OCI-LY7 (cell line): ENCODE measurements at places on chromosomes 5 and 9.

- no peak for DNase-seq
Observed at GRCh38 chr9:14107977-14108376, 206.0 kb downstream of the NFIB start.

- peak; percentile 55 for DNase-seq
Observed at GRCh38 chr9:6667633-6668280, 22.2 kb upstream of the GLDC start.

GRCh38 chr9:6969805-6970204 is 212.0 kb downstream of the KDM4C start:
- DNase-seq: no peak

GRCh38 chr5:157948738-157949410 is 89.9 kb upstream of the CLINT1 start:
- peak; percentile 93 for DNase-seq

DNA sequence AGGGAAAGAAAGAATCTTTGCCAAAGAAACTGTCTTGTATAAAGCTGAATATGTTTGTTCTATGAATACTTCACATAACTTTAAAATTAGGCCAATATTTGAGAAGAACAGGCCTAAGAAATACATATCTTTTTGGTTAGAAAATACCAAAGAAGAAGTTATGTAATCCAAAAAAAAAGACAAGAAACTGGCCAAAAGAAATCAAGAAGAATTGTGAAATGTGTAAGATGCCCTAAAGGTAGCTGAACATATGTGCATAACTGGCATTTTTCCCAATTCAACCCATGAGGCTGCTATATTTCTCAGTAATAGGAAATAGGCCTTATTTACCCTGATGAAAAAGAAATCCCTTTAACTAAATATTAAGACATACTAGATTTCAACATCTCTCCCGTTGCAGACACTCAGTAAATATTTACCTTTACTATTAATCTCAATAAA is 290.0 kb downstream of the CETN3 start:
- DNase-seq: no peak

- no peak for DNase-seq
Observed at GRCh38 chr9:88378317-88378716, 9.9 kb upstream of the SPIN1 start.

- DNase-seq: no peak
Observed at GRCh38 chr9:27090231-27090630, 18.8 kb upstream of the TEK start.

GRCh38 chr9:20591223-20591622 is 31.1 kb downstream of the MLLT3 start:
- DNase-seq: no peak

GRCh38 chr9:120465685-120466407 is 114.1 kb downstream of the CDK5RAP2 start:
- DNase-seq: no peak

DNA sequence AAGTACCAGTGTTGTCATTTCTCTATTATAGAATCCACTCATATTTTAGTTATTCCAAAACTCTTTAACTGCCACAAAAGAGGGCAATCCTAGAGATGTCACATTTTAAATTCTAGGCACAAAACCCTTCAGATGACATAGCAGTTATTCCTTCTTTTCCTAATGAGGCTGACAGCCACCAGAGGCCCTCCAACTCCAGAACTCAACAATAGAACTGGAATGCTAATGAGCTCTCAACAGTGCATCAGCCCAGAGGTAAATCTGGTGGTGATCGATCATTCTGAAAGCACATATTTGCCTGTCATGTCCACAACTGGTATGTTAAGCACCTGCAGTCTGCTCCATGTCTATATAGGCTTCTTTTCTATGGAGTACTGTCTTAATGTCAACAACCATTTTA is 40.2 kb upstream of the RAB3C start:
- no peak for DNase-seq

GRCh38 chr5:8788246-8788645 is 757.6 kb downstream of the SEMA5A start:
- no peak for DNase-seq

GRCh38 chr5:82765765-82766164 is 311.4 kb downstream of the TMEM167A start:
- DNase-seq: no peak

DNA sequence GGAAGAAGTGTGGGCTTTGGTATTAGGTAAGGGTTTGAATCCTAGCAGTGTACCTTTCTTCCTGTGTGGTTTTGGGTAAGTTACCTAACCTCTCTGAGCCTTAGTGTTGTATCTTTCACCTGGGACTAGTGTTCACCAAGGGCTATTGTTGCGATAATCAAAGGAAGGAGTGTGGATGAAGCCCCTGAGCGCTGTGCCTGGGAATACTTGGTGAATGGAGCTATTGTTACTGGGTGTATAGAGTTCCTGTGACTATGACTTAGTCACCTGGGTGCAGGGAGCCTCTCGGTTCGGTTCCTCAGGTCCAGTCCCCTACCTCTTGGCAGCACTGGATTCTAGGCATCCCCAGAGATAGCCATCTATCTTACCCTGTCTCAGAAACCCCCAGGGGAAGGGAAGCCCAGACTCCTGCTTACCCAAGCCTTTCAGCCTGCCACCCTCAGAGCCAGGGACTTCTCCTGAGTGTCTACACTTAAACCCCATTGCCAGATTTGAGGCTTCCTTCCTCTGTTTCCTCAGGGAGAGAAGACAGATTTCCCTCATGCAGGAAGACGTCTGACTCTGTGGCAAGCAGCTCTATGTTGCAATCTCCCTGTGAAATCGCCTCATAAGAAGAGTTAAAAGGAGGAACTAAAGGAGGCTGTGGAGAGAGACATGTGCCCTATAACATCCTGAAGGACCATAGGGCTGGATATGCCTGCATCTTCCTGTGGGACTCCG is 181.0 kb upstream of the PITX1 start:
- no peak for DNase-seq

DNA sequence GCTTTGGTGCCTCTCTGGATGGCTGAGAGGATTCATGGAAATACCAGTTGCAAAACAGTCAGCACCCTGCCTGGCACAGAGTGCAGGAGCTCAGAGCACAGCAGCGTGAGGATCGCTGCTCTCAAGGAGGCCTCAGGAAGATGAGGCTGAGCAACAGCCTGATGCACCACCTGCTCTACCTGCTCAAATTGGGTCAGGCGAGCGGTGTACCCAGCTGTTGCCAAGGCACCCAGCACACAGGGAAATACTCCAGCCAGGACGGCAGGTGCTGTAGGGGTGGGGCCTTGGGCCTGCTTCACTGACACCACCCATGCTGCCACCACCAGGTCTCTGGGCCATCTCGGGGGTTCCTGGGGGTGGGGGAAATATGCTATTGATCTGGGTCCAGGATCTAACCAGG is 4.3 kb downstream of the EEIG1 start:
- no peak for DNase-seq

GRCh38 chr5:179146277-179146676 is 86.1 kb downstream of the ZNF354C start:
- DNase-seq: no peak

DNA sequence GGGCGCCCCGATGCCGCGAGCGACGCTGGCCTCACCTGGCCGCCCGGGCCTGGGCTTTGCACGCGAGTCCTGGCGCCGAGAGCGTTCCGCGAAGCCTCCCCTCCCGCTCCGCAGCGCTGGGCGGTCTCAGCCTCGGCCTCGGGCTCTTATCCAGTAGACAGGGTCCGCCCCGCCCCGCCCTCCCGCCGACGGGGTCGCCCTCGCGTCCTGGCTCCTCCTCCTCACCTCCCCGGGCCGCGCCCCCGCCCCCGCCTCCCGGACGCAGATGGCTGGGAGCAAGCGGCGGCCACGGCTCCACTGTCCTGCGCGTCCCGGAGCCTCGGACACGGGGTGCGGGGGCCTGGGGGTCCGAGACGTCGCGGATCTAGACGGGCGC is at the start of gene SLC6A3:
TSS of gene SLC6A3 (minus strand) at position 128 of the 376 bp plus-strand sequence. CDS start 2,243 bp downstream, outside the sequence.
- no peak for DNase-seq

DNA sequence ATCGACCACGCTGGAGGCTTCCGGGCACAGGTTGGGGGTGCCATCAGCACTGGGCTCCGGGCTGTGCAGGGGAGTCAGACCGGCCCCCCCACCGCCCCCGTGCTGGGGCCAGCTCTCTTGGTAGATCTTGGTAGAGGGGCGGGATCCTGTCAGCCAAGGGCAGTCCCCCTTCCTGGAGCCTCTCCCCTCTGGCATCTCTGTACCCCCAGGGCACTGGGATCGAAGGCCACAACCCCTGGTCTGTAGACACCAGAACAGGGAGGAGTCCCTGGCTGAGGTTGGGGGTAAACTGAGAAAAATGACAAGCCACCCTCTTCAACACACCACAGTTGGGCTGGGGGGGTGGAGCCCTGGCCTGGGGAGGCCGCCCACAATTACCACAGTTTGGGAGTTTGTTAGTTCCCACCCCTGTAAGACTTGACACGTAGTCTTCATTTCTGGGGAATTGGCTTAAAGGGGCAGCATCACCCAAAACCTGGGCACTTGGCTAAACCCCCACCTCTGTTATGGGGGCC is 882 bp downstream of the CERCAM start:
- DNase-seq: no peak

DNA sequence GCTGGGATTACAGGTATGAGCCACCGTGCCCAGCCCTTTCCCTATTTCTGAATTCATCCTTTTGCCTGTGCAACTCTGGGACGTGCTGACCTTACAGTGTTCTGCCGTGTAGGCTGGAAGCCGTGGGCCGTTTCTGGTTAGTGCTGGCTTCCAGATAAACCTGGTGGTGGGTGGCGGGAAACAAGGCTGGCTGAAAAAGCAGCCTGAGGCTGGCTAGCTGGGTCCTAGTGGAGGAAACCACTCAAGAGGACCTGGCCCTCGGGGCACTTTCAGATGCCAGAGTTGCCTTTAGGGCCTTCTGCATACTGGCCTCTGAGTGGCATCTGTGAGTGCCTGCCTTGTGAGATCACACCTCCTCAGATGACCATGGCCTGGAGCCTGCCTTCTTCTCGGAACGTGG is 26.9 kb downstream of the GALNT12 start:
- no peak for DNase-seq

- no peak for DNase-seq
Observed at GRCh38 chr5:96033116-96033515, 71.5 kb upstream of the ELL2 start.

GRCh38 chr9:70134360-70134759 is 90.7 kb downstream of the MAMDC2 start:
- DNase-seq: no peak

- DNase-seq: peak; percentile 52
Observed at GRCh38 chr9:92294297-92294676, 790 bp upstream of the IARS1 start.

DNA sequence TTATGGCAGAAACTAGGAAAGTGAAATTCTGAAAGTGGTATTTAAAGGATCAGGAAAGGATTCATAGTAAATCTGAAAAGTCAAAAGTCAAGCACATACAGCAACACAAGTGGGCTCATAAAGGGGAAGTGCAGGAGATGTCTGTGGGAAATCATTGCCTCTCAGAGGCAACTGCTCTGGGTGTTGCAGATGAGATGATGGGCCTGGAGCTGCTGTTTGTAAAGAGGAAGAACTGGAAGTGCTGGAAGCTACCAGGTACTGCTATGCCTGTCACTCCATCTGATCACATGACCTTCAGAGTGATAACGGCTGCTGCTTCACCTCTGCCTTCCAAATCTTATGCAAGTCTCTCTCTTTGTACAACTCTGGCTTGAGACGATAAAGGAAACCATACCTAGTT is 55.9 kb downstream of the ADRB2 start:
- no peak for DNase-seq

GRCh38 chr9:99190597-99191283 is 31.0 kb downstream of the ALG2 start:
- no peak for DNase-seq

DNA sequence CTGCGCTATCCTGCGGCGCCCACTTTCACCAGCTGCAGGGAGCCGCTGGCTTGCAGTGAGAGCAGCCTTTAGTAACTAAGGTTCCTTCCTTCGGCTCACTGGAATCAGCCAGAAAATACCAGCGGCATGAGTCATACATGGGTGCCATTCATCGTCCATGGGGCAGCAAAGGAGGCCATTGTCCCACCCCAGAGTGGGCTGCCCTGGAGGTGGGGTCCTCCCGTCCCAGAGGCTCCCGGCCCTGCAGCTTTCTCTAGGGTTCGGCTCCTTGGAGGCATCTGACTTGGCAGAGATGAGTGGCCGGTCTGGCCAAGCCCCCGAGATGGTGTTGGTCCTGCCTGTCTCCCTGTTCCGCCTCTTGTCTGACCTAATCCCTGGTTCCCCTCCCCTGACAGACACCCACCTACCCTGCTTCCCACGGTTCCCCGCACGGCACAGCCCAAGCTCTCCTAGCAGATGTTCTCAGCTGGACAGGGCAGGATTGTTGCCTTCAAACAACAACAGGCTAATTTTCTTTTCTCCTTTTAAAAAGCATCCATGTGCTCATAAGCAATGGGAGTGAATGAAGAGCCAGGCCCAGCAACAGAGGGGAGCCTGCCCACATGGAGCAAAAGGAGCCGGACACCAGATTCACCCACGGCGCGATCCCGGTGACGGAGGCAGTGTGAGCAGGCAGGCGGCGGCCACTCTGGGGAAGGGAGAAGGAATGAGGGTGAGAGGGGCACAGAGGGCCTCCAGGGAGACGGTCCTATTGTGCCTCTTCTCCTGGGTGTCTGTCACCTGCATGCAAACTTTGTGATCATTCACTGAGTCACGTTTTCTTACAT is 97.0 kb upstream of the COL5A1 start:
- no peak for DNase-seq

- DNase-seq: no peak
Observed at GRCh38 chr5:78813906-78814530, 165.4 kb upstream of the LHFPL2 start.

DNA sequence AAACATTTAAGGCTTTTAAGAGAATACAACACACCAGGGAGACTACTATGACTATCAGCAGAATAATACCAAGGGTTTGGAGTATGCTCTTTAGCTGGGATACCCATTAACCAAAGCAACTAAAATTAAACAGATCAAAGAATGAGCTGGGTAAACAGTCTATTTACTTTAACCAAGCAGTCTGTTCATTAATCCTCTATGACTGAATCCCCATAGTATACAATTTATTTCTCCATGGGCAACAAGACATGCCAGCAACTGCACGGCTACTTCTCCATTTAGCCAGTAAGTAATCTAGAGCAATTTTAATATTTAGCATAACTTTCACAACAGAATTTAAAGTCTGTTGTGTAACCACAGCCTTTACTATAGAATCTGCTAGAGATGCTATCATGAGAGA is 77.6 kb downstream of the CDO1 start:
- DNase-seq: no peak

GRCh38 chr9:104896131-104896530 is 31.8 kb downstream of the ABCA1 start:
- no peak for DNase-seq

DNA sequence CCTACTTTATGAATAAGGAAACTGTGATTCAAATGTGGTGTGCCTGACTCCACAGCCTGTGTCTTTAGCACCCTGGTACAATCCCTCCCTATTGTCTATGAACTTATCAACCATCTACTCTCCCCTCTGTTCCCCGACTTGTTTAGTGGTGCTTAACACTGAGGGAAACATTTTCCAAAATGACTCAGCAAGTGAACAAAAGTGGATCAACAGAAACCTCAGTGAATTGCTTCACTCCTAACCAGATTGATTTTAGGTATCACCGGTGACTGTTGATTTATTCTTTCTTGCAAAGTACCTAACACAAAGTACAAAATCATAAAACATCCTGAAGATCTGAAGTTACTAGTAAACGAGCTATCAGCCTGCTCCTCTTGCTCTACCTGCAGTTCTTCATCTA is 42.1 kb upstream of the RAPGEF6 start:
- DNase-seq: no peak
